Activated CD4-positive, alpha-beta T cell treated with anti-CD3 and anti-CD28 coated beads for 36 hours (primary cell): ENCODE measurements at places on chromosomes 16 and 17. TPM values are rescaled to one million over a fixed set of nuclear protein-coding genes. Genes with fewer than 3 reads are reported as not detected.
A peak's percentile ranks its signal among the peaks of the same experiment; 100 is the strongest.

DNA sequence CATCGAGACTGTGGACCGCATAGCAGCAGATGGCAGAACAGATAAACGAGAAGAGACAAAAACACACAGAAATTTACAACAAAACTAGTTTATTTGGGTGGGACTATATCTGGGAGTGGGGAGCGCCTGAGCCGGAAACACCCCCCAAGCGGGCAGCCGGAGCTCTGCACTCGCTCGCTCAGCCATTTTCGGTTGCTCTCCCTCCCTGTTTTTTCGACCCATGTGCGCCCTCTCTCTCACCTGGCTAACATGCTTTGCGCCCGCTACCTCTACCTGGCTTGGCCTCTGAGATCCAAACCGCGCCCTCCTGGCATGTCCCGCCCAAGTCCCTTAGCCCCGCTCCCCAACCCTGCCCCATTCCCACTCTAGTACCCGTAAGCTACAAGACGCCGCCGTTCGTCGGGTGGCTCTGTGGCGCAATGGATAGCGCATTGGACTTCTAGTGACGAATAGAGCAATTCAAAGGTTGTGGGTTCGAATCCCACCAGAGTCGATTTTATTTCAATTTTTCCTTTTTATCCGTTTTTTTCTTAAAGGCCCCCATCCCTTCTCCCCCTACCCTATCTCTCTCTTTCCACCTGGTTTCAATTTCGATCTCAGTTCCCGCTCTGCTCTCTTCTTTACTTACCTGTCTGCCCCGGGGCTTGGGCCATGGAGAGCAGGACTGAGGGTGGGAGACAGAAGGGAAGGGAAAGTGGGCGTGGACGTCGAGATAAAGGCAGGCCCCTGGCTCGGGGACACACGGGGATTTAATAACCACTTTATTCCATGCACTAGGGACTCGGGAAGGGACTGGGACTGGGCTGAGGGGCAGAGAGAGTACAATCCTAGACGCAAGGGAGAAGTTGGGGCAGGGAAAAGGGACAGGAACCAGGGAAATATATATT lies 2.4 kb upstream of the ALOXE3 start:
- DNase-seq: peak; percentile 90

DNA sequence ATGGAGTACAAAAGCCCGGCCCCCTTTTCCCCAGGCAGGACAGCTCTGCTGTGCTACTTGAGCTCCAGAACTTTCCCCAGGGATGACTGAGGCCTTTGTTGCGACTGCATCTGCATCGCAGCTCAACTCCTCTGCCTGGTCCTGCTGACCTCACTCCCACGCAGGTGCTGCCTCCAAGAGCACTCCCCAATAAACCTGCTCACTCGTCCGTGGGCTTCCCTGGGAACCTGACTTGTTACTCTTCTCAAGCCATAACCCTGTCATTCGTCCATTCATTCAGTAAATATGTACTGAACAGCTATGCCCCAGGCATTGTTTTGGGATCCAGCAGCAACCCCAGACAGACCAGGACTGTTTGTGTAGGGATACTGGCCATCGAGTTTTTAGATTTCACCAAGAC lies 11.6 kb upstream of the RMI2 start:
- DNase-seq: no peak

DNA sequence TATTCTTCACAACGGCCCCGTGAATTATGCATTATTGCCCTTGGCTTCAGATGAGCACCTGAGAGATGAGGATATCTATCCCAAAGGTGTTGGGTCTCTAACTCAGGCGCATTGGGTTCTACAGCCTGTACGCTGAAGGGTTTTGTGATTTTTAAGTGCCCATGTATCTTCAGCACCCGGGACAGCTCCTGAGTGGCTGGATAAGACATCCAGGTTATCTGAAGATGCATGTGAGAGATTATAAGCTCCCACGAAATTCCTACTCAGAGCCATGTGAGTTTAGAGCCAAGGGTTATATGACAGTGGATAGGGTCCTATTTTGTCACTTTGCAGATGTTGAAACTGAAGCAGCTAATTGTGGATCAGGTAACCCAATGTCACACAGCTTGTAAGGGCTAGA lies 612.3 kb upstream of the EEF2KMT start:
- peak; percentile 20 for DNase-seq

Gene CES1
- not detected for total RNA-seq

Gene DRC3
- 0.11 TPM for total RNA-seq

Gene SLC25A39
- total RNA-seq: 129 TPM

Gene UTP4
- total RNA-seq: 119 TPM

Gene PPM1E
- total RNA-seq: not detected
